Dorsolateral prefrontal cortex (tissue), 122 donors: ENCODE measurements at places on chromosomes 11 and 22. TPM values are rescaled to one million over a fixed set of nuclear protein-coding genes. Genes with fewer than 3 reads are reported as not detected.

OR2D2 gene
- total RNA-seq, result 1.1 TPM

ADAMTS8 gene
- total RNA-seq, result 9.7 TPM

CERK gene
- 49.8 TPM for total RNA-seq

ZNF143 gene
- 25.1 TPM for total RNA-seq

DENND6B gene
- total RNA-seq, result 35.9 TPM

RAB39A gene
- total RNA-seq, result 8.0 TPM

RIMBP3C gene
- total RNA-seq, result not detected

SAA4 gene
- total RNA-seq, result not detected

ZP1 gene
- total RNA-seq, result not detected

RTL10 gene
- total RNA-seq, result 36.6 TPM

NUCB2 gene
- 55.4 TPM for total RNA-seq

MYEOV gene
- total RNA-seq, result 0.21 TPM

DTX4 gene
- 42.1 TPM for total RNA-seq

ZNF214 gene
- total RNA-seq, result 7.1 TPM

APOL4 gene
- 2.0 TPM for total RNA-seq

OLFML1 gene
- total RNA-seq, result 0.60 TPM

EIF4G2 gene
- 722 TPM for total RNA-seq

POU2AF3 gene
- 4.3 TPM for total RNA-seq

OR52N5 gene
- total RNA-seq, result not detected

SPI1 gene
- total RNA-seq, result 10.1 TPM

DNAJB7 gene
- not detected for total RNA-seq

SCGB1C1 gene
- not detected for total RNA-seq

IGSF22 gene
- 2.6 TPM for total RNA-seq

RPL3 gene
- total RNA-seq, result 963 TPM

UBQLNL gene
- total RNA-seq, result 0.48 TPM

OR10G4 gene
- total RNA-seq, result not detected

SEPTIN3 gene
- 406 TPM for total RNA-seq

FOLR1 gene
- total RNA-seq, result not detected

OR56A1 gene
- 0.09 TPM for total RNA-seq

KRTAP5-8 gene
- total RNA-seq, result 0.74 TPM

CHST1 gene
- total RNA-seq, result 100 TPM

SCO2 gene
- 5.7 TPM for total RNA-seq

CLMP gene
- 3.5 TPM for total RNA-seq

OR8B4 gene
- not detected for total RNA-seq

PDE2A gene
- 203 TPM for total RNA-seq

FREY1 gene
- total RNA-seq, result not detected

WDR74 gene
- 35.1 TPM for total RNA-seq

SLC29A2 gene
- 5.6 TPM for total RNA-seq

SCGB1D4 gene
- total RNA-seq, result not detected

CNTF gene
- 0.91 TPM for total RNA-seq

MAP6 gene
- total RNA-seq, result 118 TPM

DMC1 gene
- total RNA-seq, result 0.82 TPM

WNT11 gene
- total RNA-seq, result 1.4 TPM

TMEM218 gene
- 7.6 TPM for total RNA-seq
